ENCODE measurements at places on chromosomes 2 and 18.

- DNase-seq = no peak
Measured at GRCh38 chr2:176585791-176586190, 316.5 kb downstream of the MTX2 start.

GRCh38 chr18:35662293-35663062 lies 80.9 kb downstream of the GALNT1 start:
- no peak for DNase-seq

DNA sequence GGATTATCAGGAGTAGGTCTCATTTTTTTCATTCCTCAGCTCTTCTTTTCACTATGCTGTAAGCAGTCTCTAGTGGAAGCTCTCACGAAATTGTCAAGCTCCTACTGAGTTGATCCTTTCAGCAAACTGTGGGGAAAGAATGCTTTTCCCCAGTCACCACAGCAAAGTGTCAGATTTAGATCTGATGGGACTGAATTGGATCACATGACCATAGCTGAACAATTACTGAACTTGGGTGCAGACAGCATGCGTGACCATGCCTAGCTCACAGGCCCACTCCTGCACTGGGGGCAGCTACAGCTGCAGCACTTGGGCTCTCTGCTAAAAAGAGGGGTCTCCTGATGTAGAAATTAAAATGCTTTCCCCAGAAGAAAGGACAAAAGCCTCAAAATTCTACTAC lies 3.1 kb downstream of the ARHGAP15 start:
- DNase-seq = no peak

DNA sequence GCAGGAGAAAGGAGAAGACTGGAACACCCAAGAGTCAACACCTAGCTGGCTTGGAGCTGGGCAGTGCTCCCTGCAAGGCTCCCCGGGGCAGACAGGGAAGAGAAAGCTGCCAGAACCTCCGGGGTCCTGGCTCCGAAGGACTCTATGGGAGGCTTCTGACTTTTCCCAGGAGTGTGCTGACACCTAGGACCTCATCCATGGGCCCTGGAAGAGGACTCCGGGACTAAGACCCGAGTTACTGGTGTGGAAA lies 37.8 kb upstream of the ATP6V1B1 start:
- no peak for DNase-seq

GRCh38 chr18:2392446-2392845 lies 178.9 kb downstream of the METTL4 start:
- no peak for DNase-seq

DNA sequence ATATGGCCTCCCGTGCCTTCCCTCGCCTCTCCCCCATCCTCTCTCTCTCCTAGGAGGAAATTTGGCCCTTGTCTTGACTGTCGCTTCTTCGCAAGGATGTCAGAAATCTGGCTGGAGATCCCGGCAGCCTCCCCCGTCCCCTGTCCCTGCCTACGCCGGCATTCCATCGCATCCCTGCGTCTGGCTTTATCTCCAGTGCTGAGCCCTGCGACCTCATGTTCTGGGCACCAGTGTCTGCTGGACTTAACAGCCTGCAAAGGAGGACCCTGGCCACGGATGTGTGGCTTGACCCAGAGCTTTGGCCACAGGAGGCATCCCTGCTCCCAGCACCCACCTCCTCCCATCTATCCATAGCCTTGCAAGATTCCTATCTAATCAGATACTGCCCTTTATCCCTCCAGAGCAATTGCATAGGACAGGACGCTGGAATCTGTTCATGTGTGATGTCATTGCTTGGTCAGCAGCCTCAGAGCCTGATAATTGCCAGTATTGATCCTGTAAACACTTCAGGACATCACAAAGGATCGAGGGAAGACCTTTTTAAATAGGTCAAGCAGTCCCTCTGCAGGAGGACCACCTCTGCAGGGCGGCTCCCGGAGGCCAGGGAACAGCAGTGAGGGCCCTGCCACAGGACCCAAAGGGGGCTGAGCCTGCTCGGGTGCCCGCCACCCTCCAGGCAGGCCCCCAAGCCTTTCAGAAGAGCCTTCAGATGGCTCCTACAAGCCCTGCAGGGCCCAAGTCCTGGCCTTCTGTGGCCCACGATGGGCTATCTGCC lies 168.2 kb downstream of the TWIST2 start:
- DNase-seq = no peak

- DNase-seq = no peak
Measured at GRCh38 chr2:224174990-224175389, 135.9 kb upstream of the SERPINE2 start.

DNA sequence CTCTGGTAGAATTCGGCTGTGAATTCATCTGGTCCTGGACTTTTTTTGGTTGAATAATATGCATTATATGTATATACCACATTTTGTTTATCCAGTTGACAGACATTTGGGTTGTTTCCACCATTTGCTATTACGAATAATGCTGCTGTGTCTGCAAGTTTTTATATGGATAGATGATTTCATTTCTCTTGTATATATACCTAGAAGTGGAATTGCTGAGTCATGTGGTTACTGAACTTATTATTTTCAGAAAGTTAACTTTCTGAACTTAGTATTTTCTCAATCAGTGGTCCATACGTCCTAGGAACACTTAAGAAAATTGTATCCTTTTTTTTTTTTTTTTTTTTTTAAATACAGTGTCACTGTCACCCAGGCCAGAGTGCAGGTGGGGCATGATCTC lies 63.3 kb downstream of the RIF1 start:
- DNase-seq = no peak

- no peak for DNase-seq
Measured at GRCh38 chr2:230636684-230637271, 75.9 kb upstream of the CAB39 start.

GRCh38 chr2:60529785-60530627 lies 23.4 kb downstream of the BCL11A start:
- DNase-seq = no peak

DNA sequence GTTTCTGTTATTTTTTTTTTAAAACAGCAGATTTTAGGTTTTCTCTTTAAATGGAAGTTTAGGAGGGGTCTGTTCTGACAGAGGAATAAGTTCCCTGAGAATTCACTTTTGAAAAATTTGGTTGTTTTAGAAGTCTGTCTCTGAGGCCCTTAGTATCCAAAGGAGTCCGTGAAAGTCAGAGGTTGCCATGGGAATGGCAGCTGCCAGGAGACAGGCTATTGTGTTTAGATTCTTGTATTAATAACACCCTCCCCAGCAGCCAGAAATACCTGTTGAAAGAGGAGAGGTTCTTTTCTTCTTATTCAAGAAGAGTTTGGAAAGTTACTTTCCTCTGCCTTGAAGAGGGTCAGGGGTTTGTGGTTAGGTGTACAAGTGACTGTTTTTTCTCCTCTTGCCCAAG lies 29.5 kb downstream of the TNP1 start:
- no peak for DNase-seq

GRCh38 chr18:78080081-78080480 lies 830.4 kb downstream of the GALR1 start:
- DNase-seq = no peak

GRCh38 chr2:22247466-22247865 lies 1123.7 kb downstream of the TDRD15 start:
- no peak for DNase-seq

DNA sequence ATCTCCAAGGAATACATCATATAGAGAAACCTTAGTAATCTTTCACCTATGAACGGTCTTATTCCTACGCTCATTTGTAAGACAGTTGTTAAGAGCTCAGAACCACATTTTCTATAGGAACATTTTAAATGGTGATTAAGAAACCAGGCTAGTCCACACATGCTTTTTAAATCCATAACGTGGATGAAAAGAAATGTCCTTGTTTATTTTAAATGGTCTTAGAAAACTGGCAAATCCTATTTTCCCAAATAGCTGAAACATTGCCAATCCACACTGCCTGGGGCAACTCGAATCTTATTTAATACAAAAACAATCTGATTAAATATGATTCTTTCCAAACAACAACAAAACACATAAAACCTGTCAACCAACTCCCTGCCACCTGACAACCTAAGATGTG lies 23.7 kb downstream of the METTL8 start:
- DNase-seq = no peak

DNA sequence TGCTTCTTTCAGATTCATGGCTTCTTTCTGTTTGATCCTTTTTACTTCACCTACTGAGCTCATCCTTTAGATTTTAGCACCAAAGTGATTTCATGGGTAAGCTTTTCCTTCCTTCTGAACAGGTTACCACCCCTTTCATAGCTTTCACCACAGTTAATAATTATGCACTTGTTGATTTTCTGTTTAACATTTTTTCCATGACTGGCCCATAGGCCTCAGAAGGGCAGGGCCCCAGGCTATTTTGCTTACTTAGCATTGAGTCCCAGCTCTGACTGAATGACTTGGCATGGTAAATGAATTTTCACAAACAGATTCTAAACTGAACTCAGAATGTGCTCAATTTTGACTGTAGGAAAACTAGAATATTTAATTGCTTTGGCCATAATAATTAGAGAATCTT lies 177.0 kb downstream of the GCA start:
- no peak for DNase-seq

- DNase-seq = no peak
Measured at GRCh38 chr2:197890168-197890567, 85.8 kb downstream of the PLCL1 start.

DNA sequence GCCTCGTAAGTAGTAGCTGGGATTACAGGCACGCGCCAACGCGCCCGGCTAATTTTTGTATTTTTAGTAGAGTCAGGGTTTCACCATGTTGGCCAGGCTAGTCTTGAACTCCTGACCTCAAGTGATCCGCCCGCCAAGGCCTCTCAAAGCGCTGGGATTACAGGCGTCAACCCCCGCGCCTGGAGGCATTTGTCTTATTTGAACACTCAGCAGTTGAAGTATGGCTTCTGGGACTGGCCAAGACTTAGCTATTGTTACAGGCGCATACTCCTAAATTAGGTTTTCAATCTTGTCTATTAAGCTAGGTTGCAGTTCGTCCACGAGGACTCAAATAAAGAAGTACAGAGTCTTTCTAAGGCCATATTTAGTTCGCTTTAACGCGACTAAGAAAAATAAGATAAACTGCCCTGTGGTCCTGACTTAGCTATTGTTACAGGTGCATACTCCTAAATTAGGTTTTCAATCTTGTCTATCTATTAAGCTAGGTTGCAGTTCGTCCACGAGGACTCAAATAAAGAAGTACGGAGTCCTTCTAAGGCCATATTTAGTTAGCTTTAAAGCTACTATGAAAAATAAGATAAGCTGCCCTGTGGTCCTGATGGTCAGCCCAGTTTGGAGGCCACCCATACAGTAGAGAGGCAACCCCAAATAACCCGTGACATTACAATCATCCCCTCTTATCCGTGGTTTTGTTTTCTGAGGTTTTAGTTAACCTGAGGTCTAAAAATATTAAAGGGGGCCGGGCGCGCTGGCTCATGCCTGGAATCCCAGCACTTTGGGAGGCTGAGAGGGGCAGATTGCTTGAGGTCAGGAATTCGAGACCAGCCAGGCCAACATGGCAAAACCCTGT lies 20.8 kb upstream of the MTA3 start:
- DNase-seq = no peak
